Mucosa of gallbladder (tissue), 1 donor: ENCODE measurements at places on chromosomes 5 and 9. TPM values are rescaled to one million over a fixed set of nuclear protein-coding genes. Genes with fewer than 3 reads are reported as not detected.
A peak's percentile ranks its signal among the peaks of the same experiment; 100 is the strongest.

LCP2 gene
- 38.4 TPM for total RNA-seq

ZNF782 gene
- total RNA-seq, result 8.5 TPM

IFNB1 gene
- not detected for total RNA-seq

CREB3 gene
- total RNA-seq, result 48.1 TPM

SUSD3 gene
- 5.0 TPM for total RNA-seq

SPATA31C2 gene
- not detected for total RNA-seq

FOXD4L4 gene
- not detected for total RNA-seq

RFESD gene
- total RNA-seq, result 1.3 TPM

NSMF gene
- total RNA-seq, result 69.6 TPM

SLC9A3 gene
- total RNA-seq, result 537 TPM

- peak; percentile 55 for DNase-seq
These were observed 133.9 kb downstream of the C9orf50 start for GRCh38 chr9:129486756-129487657.

DNA sequence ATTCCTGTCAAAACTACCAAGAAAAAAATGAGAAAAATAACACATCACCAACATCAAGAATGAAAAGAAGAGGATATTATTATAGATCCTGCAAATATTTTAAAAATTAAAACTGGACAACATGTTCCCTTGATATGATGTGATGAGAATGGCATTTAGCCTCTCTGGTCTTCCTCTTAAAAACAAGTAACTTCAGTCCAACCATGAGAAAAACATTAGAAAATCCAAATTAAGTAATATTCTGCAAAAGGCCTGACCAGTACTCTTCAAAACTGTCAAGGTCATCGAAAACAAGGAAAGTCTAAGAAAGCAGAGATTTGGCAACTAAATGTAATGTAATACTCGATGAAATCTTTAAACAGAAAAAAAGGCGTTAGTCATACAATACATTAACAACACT, 167.1 kb upstream of the SNX2 start:
- DNase-seq, result no peak

- DNase-seq, result no peak
These were observed 85.8 kb downstream of the SEC61B start for GRCh38 chr9:99307851-99308250.

DNA sequence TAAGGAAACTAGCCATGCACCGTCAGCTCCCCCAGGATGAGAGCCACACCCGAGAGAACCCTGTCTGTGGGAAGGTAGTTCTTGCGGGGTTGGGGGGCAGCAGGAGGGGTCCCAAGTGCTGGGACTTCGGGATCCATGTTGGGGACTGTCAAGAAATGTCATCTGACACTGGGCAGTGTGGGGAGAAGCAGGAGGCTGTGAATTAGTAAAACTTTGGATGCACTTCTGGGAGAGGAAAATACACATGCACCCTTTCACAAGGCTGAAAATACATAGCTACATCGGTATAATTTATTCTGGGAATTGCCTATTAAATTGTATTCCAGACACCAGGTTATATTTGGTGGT, 109.6 kb upstream of the RPS23 start:
- no peak for DNase-seq

DNA sequence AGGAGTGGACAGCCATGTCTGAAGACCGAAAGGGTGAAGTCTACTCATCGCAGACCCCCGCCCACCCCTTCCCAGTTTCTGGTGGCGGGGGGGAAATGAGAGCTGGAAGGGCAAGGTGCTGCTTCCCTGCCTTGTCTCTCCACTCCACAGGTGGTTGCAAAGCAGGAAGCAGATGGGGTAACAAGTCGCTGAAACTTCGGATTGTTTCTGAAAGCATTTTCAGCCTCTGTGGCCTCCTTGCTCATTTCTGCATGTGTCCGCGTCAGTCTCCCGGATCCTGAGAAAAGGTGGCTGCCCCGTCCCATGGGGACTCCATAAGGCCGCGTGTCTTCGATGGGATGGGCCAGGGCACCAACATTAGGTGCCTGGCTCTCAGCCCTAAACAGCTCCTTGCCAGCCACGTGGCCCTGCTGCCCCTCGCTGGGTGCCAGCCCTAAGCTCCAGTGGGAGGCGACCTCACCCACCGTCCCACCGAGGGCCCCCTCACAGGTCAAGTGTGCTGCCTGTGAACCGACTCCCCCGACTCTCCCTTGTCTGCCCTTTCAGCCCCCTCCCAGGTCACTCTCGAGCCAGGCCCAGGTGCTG, 971 bp downstream of the PHYKPL start:
- no peak for DNase-seq

GRCh38 chr5:83857341-83857740, 136.7 kb upstream of the HAPLN1 start:
- DNase-seq, result no peak

- DNase-seq, result no peak
These were observed 104.5 kb upstream of the CHD1 start for GRCh38 chr5:99033014-99033900.

DNA sequence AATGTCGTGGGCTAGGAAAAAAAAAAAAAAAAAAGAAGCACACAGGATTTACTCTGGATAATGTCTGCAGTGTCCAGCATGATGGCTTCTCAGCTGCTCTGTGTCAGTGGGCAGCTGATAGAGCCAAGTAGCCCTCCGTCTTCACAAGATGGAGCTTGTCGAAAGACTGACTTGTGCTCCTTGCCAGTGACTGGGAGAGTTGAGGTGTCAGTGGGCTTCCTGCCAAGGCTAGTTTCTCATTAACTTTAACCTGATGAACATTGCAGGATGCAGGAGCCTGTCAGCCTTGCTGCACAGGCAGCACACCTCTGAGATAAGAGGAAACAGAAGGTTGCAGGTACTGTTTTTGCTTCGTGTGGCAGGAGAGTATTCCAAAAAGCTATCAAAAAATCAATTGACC, 171.4 kb upstream of the SGCD start:
- DNase-seq, result peak; percentile 86

DNA sequence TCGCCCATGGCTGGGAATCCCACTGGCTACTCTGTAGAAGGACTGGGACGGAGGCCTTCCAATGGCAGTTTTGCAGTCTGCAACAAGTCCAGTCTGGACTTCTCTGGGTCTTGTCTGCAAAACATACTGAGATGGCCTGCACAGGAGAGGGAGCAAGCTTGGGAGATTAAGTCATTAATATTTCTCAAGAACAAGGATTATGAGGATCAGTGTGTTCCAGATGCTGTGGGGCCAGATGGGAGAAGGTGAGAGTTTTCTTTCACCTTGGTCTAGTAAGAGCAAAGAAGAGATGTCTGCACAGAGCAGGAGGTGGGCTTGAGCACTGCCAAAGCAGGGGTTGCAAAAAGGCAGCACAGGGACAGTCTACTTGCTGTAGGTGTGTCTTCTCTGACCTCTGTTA, at the start of gene PDE6A:
Gene PDE6A (minus strand): TSS at position 128 of the 400 bp plus-strand sequence. CDS start 120 bp downstream, at position 8.
- no peak for DNase-seq

DNA sequence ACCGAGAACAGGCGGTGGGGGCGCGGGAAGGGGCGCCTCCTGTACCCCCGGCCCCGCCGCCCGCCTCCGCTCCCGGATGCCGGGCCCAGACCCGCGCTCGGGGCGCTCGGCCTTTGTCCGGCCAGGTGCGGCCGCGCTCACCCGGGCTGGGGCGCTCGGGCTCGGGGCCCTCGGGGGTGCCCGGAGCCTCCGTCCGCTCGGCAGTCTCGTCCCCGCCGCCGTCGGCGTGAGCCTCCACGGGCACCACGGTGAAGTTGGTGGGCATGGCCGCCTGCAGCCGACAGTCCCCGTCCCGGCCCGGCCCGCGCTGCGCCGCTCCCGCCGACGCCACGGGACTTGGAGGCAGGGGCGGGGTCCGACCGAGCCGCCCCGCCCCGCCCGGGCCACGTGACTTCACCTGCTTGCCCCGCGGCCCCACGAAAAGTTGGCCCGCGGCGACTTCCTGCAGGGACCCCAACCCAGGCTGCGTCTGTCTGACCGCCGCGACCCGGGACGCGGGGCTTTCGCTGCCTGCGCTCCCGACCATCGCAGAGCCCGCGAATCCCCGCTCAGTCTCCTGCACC, at the start of gene SLC12A7:
Gene SLC12A7 (minus strand): TSS at position 337 of the 563 bp plus-strand sequence. CDS start 72 bp downstream, at position 265.
- DNase-seq, result peak; percentile 70

DNA sequence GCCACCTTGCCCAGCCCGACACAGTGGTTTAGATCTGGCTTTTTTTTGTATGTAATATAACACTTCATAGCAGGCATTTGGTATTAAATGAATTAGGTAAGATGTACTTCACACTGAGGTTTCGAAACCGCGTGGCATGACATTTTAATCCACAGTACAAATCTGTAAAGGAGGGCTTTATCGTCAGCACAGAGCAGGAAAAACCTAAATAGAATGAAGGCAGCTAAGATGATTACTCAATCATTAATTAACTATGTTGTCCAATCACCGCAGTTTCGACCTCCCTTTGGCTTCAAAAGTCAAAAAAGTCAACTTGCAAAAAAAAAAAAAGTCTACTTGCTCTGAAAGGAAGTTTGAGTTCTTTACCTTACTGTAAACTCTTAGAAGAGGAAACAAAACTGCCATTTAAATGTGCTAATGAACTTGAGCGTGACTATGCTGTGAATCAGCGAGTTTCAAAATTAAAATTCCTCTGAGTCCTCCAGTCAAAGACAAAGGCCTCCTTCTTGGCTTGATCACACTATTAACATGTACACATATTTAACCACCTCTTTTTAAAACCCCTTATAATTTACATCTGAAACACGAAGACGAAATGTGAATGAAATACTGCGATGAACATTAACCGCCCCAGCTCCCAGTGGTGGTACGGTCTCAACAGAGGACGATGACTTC, 698 bp upstream of the SEC24A start:
- no peak for DNase-seq

GRCh38 chr5:157535042-157535865, 40.3 kb downstream of the ADAM19 start:
- DNase-seq, result no peak

DNA sequence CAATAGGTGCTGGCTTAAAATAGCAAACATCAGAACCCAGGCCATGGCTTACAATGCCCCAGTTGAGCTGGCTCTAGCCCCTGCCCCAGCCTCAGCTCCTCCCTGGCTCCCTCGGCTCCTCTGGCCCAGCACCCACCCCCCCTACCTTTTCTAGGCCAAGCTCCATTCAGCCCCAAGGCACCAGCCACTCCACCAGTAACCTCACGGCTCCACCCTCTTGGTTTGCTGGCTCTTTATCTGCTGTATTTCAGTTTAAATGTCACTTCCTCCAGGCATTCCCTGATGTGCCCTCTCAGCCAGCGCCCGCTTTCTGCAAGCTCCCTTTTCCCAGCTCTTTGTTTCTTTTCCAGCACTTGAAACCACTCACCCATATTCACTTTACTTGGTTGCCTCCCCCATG, 10.6 kb downstream of the C1QTNF2 start:
- DNase-seq, result no peak

GRCh38 chr9:110745676-110746075, 77.1 kb downstream of the MUSK start:
- DNase-seq, result no peak

GRCh38 chr5:148633067-148633377, 21.3 kb downstream of the HTR4 start:
- no peak for DNase-seq

DNA sequence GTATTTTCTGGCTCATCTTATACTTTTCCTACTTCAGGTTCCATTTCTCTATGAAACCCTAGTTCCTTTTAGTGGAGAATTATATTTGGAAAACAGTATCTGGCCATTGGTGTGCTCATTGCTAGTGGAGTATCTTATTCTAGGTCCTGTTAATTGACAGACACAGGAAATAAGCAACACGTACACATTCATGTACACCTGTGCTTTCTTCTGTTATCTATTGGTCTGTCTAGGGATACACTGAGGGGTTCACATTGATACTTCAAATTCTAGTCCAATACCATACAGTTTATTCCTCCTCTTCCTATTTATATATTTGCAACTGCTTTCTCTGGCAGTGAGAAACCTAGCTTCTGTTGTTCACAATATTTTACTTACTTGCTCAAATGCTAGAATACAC, 110.2 kb downstream of the FER start:
- DNase-seq, result no peak

- DNase-seq, result no peak
These were observed 447.8 kb downstream of the ENC1 start for GRCh38 chr5:74192606-74193299.

DNA sequence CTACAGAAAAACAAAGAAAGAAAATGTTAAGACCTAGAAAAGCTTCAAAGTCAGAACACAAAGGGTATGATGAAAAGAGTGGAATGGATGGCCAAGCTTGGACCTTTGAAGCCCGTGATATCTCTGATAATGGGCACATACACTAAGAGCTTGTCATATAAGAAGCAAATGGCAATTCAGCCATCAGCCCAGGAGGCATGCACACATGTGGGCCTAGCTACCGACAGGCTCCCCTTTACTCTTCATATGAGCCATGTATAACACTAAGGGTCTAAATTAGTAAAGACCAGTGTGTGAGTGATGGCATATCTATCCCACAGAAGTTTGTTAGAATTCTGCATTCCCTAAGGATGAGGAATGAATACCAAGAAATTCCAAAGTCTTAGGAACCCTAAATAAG, 20.1 kb downstream of the GRHPR start:
- no peak for DNase-seq

- no peak for DNase-seq
These were observed 167.6 kb upstream of the WWC1 start for GRCh38 chr5:168123631-168124528.

- DNase-seq, result no peak
These were observed 163.8 kb downstream of the CHSY3 start for GRCh38 chr5:130068101-130068500.

GRCh38 chr5:172117977-172118701, 69.9 kb downstream of the STK10 start:
- no peak for DNase-seq

DNA sequence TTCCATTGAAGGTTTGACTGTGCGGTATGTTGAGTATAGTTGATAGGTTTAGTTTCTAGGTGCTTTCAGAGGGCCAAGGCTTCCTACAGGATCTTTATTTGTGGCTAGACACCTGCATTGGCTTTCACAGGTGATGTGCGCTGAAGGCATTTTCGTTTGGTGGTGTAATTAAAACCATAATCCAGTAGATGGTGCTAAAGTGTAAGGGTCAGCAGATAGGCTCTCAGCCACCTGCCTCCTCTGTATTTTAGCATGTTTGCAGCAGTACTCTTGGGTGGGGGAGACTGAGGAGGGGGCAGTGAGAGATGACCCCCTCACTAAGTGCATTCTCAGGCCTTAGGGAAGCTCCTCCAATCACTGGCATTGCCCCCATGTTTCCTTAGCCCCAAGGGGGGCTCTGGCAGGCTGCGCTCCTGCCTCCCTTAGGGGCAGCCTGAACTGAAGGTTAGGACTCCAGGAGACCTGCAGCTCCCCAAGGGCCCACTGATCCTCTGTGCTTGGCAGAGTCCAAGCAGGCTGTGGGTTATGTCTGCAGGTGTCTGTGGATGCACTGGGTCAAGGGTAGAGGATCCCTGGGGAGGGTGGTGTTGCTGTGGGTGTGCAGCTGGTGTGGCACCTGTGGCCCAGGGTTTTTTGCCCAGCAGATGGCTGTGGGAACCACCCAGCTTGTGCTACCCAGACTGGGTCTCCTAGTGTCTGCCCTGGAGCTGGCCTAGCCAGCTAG, 23.4 kb downstream of the CDK20 start:
- no peak for DNase-seq

GRCh38 chr5:8714861-8715260, 831.0 kb downstream of the SEMA5A start:
- no peak for DNase-seq

DNA sequence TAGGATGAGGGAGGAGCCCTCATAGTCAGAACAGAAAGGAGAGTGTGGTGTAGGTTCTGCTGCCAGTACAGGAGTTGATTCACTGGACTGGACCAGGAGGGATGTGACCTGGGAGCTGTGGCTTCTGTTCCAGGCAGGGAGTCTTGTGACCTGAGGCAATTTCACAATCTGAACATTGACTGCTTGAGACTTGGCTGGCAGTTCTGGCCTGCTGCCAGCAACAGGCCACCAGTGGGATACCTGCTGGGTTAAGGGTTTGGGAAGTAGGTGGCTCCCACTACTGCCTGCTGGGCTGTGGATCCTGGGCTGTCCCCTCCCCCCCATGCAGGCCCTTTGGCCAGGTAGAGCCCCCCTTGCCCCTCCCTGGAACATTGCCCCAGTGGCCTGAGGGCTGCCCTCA, 268.6 kb upstream of the ARRDC3 start:
- DNase-seq, result no peak
